ENCODE measurements at places on chromosomes 12 and 14.
A peak's percentile ranks its signal among the peaks of the same experiment; 100 is the strongest.

DNA sequence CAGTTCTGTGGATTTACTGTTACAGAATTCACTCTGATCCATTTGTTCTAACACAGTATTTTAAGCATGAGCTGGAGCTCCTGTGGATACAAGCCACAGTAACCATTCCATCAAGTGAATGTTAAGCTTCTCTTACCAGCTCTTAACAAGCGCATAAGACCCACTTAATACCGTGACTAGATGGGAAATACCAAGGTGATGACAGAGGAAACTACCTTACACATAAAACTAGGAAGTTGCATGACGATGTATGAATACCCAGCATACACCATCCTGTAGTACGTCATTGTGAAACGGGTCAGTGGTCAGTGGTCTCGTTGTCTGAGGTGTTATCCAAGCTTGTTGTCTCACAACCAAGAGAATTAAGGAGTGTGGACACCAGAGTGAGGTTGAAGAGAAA lies 2.0 kb upstream of the GALC start:
- DNase-seq, result no peak

- DNase-seq, result no peak
Observed at GRCh38 chr14:81517798-81518398, 15.8 kb downstream of the SEL1L start.

DNA sequence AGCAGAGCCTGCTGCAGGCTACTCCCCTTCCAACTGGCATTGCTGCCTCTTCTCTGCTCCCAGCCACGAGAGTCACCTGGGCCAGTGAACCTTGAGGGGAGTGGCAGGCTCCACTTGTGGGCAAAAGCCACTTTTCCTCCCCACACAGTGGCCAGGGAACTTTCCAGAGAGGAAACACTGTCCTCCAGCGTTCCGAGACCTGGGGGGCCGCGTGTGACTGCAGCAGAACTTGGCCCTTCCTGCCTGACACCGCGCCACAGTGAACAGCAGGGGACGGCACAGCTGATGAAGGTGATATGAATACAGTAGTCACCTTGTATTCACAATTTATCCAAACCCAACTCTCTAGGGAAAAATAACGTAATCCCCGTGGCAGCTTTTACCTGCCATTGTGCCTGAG lies 114.9 kb downstream of the PIWIL1 start:
- no peak for DNase-seq

- peak; percentile 38 for DNase-seq
Observed at GRCh38 chr12:31931796-31932715, 27.2 kb upstream of the RESF1 start.

DNA sequence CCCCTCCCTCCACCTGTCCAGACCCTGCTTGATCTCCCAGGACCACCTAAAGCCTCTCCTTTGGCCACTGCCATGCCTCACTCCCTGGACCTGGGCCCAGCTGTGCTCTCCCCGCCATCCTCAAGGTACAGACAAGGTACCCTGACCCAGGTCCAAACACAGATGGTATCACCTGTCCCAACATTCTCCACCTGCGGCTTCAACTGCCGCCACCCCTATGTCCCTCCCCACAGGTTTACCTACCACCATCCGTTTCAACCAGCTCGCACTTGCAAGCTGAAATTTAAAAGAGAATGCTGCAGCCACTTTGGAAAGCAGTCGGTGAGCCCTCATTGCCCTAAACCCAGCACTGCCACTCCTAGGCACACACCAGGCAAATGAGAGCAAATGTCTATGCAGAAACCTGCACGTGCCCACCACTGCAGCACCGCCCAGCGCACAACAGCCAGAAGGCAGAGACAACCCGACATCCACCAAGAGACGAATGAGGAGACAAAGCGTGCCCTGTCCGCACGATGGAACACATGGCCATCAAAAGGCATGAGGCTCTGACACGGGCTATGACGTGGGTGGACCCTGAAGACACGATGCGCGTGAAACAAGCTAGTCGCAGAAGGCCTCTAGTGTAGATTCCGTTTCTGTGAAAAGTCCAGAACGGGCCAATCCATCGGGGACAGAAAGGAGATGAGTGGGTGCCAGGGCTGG lies 71.0 kb downstream of the RFLNA start:
- no peak for DNase-seq

DNA sequence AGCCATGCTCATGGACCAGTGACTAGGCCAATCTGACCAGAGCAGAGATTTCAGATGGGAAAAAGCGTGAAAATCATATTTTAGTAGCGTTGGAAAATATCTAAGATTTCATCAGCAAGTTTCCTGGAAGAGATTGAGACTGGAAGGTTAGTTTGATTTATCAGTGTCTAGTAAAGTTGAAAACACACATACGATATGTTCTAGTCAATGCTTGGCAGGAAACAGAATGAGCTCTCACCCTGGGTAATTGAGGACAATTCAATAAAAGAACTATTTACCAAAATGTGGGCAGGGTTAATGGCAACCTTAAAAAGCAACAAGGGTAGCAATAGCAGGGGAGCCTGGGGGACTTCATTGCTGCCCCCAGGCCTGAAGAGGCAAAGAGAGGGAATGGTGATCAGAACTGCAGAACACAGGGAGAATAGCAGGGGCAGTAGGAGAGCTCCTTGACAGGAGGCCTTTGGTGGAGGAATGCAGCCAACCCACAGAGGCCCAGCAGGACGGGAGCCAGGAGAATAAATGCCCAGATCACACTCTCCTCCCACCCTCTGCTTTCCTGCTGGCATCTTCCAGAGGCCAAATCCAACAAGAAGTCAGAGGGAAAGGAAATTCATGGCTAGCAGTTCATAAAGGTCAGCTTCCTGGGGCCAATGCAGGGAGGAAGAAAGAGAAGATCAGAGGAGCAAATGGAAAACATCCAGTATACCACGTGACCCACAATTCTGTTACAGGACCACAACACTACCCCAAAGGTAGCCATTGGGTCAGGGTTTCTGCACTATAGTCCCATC lies 27.6 kb upstream of the LRP6 start:
- DNase-seq, result peak; percentile 60

DNA sequence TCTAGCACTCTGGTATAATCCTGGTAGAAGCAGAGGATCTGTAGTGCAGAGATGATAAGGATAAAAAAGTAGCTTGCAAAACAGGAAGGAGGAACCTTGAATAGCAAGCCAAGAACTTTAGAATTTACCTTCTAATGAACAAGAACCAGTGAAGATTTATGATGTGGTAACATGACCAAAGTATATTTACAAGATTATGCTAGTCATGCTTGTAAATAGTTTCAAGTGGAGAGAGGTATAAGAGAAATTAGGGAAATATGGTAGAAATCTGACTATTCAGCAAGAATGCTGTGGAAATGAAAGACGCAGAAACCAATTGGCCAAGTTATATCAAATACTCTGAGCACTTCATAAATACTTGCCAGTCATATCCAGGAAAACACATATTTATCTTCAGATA lies 47.8 kb downstream of the ERGIC2 start:
- DNase-seq, result no peak

DNA sequence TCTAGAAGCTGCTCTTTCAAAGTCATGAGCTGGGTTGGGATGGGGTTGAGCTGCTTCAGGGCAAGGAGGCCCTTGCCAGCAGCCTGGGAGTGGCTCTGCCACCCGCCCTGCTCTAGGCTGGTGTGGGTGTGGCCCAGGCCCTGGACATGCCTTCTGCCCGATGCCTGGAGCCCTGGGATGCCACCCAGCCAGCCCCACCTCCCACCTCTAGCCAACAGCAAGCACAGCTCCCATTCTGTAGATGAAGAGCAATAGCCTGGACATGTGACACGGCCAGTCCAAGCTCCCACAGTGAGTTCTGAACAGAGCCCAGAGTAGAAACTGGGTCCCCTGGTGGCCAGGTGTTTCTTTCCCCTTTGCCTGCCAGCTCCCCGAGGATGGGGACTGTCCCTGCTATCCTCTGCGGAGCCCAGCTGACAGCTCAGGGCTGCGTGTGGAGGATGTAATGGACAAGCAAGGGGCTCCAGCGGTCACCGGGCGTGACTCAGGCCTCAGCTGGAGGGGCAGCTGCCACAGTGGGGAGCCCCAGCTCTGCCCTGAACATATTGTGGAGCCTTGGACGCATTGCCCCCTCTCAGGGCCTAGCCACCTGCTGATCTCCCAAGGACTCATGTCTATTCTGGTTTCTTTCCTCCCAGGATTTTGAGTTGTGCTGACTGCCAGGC lies 165.2 kb downstream of the TSPAN9 start:
- DNase-seq, result no peak

GRCh38 chr12:80636832-80637231 lies 70.6 kb upstream of the MYF6 start:
- DNase-seq, result no peak

DNA sequence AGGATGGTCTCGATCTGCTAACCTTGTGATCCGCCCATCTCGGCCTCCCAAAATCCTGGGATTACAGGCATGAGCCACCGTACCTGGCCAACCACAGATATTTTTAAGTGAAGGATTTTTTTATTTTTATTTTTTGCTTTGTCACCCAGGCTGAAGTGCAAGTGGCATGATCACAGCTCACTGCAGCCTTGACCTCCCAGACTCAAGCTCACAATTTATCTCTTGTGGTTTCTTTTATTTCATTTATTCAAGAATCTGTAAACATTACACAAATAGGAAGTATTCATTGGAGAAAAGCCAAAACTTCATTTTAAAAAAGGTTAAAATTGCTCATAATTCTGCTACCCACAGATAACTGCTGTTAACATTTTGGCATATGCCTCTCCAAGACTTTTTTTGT lies 13.3 kb downstream of the MOAP1 start:
- no peak for DNase-seq

- DNase-seq, result peak; percentile 69
Observed at GRCh38 chr14:61678975-61679374, 16.3 kb upstream of the HIF1A start.

GRCh38 chr14:20219033-20219432 lies 4.5 kb upstream of the OR11H6 start:
- no peak for DNase-seq

- DNase-seq, result no peak
Observed at GRCh38 chr12:63086149-63086915, 64.7 kb downstream of the AVPR1A start.

GRCh38 chr14:28571636-28572035 lies 195.0 kb upstream of the FOXG1 start:
- DNase-seq, result no peak

Data from H9 (cell line).